Stimulated activated naive CD4-positive, alpha-beta T cell (primary cell): ENCODE measurements at places on chromosomes 11 and 22.

DNA sequence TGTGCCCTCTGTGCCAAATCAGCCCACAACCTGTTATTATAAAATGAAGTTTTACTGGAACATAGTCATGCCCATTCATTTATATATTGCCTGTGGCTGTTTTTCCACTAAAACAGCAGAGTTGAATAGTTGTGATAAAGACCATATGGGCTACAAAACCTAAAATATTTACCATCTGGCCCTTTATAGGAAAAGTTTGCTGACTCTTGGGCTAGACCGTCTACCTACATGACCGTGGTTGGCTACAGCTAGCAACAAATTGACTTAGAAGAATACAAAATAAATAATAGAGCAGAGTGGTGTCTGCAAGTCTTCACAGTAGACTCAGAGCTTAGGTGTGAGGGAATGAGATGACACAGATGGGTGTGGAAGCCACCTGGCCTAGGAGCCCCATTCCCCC, 11.2 kb upstream of the IL18BP start:
- no peak for DNase-seq

DNA sequence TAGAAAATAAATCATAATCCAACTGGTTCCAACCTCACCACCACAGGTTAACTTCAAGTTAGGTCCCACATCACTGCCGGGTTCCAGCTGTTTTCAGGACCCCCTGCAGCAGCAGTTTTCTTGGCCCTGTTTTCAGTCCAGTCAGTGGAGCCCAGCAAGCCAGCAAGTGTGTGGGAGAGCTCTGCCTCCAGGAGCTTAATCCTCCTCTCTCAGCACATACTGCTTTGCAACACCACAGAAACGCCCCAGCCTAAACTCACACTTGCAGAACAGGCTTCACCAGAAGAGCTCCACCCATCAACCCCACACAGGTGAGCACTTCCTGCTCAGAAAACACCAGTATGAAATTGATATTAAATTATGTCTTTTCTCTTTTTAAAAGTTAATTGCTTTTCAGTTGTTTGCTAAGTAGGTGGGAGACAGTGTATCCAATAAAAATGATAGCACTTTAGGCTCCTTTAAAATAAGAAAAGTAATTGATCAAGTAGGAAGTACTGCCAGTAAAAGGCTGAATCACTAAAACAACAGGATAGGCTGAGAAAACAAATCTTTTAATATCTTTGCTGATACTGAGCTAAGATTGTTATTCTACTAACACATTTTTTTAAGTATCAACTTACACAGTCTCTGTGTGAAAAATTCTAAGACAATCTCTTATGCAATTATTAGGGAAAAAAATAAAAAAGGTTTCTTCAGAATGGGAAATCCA, 81.5 kb upstream of the TP53AIP1 start:
- DNase-seq: no peak

- no peak for DNase-seq
Measured at GRCh38 chr11:16797776-16798175, 59.3 kb downstream of the C11orf58 start.

GRCh38 chr11:93734427-93735222, 6.7 kb downstream of the TAF1D start:
- no peak for DNase-seq

DNA sequence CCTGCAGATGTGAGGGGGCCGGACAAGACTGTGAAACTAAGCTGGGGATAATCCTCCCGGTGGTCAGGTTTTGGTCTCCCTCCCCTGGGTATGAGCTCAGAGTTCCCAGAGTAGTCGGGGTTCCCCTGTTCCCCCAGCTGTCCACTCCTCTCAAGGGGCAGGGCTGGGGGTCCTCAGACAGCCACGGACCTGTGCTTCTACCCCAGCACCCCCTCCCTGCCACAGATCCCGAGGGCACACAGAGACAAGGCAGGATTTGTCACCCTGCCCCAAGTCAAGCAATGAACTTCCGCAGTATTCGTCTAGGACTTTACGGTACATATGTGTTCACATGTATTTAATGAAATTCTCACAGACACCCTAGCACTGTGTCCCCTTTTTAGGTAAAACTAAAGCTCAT, 45.2 kb downstream of the APOL1 start:
- no peak for DNase-seq

GRCh38 chr11:123181075-123181474, 14.0 kb downstream of the CLMP start:
- DNase-seq: no peak

DNA sequence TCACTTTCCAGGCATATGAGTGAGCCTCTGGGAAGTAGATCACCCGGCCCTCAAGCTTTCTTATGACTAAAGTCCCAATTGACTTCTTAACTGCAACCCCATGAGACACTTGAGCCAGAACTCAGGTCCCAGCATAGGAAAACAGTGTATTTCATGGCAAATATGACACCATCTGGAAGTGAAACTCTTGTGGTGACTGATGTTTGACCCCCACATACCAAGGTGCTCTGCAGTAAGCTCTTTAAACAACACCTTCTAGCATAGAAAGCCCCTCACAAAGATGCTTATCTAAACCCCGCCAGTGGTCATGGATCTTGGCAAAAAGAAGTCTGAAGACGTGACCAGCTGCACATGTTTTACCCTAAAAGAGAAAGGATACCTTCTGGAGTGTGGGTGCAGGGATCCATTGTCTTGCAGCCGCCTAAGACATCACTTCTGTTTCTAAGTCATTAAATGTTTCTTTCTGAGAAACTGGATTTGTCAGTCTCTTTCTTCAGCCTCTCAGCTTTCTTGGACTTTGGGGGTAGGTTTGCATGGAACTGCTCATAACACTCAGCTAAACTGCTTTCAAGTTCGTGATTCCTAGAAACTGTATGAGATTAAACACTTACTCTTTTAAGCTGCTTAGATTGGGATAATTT, 7.4 kb upstream of the PELI3 start:
- DNase-seq: no peak

DNA sequence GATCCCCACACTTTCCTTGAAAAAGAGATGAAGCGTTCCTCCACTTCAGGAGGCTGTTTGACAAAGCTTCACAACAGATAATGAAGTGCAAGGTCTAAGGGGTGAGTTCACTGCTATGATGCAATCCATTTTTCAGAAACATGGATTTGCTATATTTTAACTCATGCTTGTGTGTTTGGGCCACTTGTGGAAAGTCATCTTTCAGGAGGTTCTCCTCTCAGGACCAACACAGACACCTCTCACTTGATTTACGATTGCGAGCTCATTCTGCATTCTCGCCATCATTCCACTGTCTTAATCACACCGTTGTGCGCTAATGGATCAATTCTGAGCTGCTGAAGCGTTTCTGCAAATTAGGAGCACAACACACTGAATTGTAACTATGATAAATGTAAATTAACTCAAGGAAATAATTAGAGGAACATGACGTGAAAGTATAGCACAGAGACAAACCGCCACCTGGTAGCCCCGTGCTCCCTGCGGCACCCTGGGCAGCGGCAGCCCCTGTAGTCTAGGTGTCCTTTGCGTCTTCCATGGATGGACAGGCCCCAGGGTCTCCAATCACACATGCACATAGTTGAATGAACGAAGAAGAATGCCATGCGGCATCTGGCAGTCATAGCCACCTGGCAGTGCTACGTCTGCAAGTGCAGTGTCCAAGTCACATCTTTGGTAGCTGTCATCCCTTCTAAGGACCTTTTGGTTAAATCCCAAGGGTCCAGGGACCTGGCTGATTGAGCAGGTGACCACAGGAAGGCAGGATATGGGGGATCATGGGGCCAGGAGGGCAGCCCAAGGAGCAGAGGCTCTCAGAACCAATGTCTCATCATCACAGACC, 28.1 kb upstream of the RTL6 start:
- no peak for DNase-seq

DNA sequence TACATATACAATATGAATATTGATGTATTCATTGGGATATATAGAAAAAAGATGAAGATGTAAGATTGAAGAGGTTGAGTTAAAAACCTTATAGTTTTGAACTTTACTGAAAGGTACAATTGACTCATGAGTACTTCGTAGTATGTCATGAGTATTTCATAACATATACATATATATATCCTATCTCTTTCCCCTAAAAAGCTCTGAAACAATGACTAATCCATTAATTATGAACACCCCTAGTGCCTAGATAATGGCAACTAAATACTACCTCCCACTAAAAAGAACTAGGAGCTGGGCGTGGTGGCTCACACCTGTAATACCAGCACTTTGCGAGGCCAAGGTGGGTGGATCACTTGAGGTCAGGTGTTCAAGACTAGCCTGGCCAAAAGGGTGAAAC, 31.5 kb downstream of the SLC35F2 start:
- DNase-seq: no peak

- no peak for DNase-seq
Measured at GRCh38 chr11:130992788-130993187, 76.5 kb upstream of the SNX19 start.

DNA sequence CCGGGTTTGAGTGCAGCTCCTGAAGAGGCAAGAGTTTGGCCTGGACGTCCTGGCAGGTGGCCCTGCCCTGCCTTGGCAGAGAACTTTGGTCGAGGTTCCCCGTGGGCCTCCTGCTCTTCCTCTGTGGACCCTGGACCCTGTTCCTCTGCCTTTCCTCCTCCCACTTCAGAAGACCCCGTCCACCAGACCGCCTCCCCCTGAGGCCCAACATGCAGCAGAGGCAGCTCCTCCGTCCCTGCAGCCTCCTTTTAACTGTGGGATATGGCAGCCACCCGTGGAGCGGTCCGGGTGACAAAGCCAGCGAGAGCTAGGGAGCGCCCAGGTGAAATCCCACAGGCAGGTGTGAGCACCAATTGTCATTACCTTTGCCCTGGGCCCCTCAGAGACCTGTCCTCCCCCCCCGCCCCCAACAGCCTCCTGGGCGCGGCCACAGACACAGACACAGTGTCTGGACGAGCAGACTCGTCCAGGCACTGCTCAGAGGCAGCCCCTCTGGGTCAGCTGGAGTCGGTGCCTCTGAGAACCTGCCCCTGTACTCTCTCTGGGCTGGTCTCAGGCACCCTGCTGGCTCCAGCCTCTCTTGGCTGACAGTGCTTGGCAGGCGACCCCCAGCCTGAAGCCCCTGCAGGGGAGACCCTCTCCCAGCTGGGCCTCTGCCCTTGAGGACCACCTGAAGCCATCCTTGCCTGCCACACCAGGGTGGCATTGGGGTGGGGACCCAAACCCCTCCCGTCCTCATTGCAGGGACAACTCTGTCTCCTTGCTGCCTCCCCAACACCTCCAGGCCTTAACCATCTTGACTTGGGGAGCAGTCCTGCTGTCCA, 4.1 kb upstream of the PTDSS2 start:
- DNase-seq: no peak

GRCh38 chr22:31637447-31637890, 24.5 kb downstream of the PISD start:
- no peak for DNase-seq

- DNase-seq: no peak
Measured at GRCh38 chr11:16157327-16157726, 199.0 kb downstream of the SOX6 start.

GRCh38 chr11:101336155-101336554, 206.5 kb upstream of the PGR start:
- no peak for DNase-seq

GRCh38 chr22:37641561-37641949, 2.1 kb downstream of the SH3BP1 start:
- no peak for DNase-seq

- no peak for DNase-seq
Measured at GRCh38 chr11:4125141-4125540, 30.5 kb downstream of the RRM1 start.

GRCh38 chr11:5591613-5592012, 4.8 kb upstream of the TRIM6 start:
- no peak for DNase-seq

DNA sequence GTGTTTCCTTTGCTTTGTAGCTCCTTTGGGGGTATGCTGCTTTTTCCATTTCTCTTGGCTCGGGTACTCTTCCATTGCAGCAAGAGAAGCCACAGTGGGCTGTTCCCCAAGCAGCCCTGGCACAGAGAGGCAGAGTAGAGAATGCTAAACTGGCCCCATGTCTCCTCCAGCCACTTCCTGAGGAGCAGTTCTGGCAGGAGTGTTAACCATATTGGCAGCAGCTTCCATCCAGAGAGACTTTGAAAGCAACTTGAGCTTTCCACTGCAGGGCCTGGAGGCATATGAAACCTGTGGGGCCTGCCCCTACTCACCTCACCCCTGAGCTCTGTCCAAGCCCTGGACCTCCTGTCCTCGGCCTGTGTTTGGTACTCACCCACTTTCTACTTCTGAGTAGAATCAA, 61.8 kb downstream of the ALX4 start:
- no peak for DNase-seq

DNA sequence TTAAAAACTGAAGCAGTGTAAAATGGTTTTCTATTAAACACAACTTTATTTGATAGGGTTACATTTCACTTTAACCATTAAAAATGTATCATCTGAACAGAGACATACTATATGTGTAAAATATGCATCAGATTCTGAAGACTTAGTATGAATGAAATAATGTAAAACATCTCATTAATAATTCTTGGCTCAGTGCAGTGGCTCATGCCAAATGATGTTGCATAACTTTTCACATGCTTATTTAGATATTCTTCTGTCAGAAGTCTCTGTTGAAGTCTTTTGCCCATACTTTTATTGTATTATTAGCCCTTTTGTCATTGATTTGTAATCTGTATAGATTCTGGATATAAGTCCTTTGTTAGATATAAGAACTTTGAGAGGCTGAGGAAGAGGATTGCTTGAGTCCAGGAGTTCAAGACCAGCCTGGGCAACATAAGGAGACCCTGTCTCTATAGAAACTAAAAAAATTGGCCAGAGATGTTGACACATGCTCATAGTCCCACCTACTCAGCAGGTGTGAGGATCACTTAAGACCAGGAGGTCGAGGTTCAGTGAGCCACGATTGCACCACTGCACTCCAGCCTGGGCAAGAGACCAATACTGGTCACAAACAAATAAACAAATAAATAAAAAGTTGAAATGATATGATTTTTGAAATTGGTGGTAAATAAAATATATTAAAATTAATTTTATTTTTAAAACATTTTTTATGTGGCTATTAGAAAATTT, 73.8 kb upstream of the PARVA start:
- no peak for DNase-seq

DNA sequence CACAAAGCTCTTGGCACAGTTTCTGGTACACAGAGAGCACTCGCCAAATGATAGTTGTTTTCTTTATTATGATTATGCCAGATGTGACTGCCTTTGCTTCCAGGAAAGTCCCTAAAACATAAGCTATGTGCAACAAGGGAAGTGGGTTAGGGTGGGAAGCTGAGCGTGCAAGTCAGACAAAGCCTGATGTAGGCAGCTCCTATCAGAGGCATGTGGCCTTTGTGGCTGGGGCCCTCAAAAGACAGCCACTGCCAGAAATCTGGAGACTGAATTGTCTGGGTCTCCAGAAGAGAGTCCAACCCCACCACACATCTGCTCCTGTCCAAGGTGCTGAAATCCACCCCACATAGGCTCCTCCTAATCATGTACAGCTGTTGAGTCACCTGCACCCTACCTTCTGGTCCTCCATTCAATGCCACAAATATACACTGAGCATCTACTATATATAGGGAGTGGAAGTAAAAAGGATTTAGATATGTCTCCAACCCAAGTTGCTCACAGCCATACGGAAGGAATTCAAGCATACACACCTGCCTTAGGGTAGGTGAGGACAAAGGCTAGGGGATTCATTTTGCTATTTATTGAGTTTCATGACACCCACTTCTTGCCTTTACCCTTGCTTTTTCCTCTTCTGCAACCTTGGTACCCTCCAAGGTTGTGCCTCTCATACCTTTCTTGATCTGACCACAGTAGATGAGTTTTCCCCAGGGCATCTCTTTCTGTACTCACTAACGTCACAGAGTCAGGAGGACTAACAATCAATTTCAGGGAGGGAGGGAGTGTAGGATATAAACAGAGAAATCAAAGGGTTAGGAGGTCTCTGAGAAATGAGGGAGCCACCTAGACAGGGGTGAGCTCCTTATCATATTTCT, 12.4 kb downstream of the SEC14L3 start:
- no peak for DNase-seq
